NCI-H187 (cell line): ENCODE measurements at places on chromosomes 16 and 17.

DNA sequence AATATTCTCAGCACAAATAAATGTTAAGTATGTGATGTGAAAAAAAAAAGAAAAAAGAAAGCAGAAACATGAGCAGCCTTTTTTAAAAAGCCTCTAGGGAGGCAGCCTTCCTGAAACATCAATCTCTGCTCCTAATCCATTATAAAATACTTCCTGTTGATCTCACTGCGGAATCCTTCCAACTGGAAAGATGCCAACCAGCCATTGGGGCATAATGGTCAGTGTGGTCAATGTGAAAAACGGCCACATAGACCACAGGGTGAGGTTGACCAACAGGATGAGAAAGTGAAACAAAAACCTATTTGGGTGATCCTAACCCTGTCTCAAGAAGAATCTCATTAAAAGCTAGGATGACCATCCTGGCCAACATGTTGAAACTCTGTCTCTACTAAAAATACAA lies 26.1 kb upstream of the ABCA8 start:
- DNase-seq = no peak

GRCh38 chr17:46764709-46765401 lies 53.6 kb downstream of the WNT3 start:
- DNase-seq = no peak

GRCh38 chr17:78211032-78211431 lies 3.0 kb upstream of the BIRC5 start:
- DNase-seq = no peak

GRCh38 chr16:56848029-56848936 lies 16.7 kb upstream of the SLC12A3 start:
- no peak for DNase-seq

GRCh38 chr16:1007284-1007850 lies 25.8 kb downstream of the SOX8 start:
- no peak for DNase-seq

DNA sequence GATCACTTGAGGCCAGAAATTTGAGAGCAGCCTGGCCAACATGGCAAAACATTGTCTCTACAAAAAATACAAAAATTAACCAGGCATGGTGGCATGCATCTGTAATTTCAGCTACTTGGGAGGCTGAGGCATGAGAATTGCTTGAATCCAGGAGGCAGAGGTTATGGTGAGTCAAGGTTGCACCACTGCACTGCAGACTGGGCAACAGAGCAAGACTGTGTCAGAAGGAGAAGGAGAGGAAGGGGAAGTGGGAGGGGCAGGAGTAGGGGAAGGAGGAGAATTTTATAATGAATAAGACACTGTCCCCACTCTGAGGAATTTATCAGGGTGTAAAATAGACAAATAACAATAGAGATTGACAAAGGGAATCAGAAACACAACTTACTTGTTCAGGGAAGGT lies 440.6 kb upstream of the DYNLRB2 start:
- no peak for DNase-seq

GRCh38 chr16:17372386-17372785 lies 98.4 kb downstream of the XYLT1 start:
- no peak for DNase-seq

GRCh38 chr17:75783069-75783783 lies 1.4 kb upstream of the UNK start:
- no peak for DNase-seq

- no peak for DNase-seq
These were observed 11.3 kb downstream of the TIMM22 start for GRCh38 chr17:1008008-1008761.

GRCh38 chr17:82463391-82463790 lies 4.8 kb downstream of the NARF start:
- no peak for DNase-seq

DNA sequence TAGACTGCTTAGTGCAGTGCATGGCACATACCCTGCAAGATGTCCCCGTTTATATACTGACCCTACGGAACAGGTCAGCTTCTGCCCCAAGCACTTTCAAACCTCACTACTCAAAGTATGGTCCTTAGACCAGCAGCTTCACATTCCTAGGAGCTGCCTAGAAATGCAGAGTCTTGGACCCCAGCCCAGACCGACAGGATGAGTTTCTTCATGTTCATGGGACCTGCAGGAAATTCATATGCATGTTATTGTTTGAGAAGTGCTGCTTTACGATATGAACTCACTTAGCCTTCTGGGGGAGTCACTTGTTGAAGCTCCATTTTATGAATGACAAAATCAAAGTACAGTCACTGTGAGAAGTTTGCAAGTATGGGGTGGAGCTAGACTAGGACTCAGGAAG lies 82.6 kb downstream of the DYNLRB2 start:
- DNase-seq = no peak

- no peak for DNase-seq
These were observed 135.8 kb downstream of the FOXL1 start for GRCh38 chr16:86714166-86714565.

DNA sequence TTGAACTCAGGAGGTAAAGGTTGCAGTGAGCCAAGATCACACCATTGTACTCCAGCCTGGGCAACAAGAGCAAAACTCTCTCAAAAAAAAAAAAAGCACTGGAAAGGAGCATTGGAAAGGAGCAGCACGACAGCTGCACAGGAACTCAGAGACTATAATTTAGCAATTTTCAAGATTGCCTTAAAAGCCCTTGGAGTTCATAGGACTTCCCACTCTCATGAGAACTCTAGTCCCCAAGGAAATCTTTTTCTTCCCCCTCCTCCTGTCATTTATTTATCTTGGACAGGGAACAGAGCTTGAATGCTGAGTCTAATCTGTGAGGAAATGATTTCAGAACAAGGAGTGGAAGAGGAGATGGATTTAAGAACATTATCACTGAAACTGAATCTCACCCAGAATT lies 69.0 kb downstream of the PLXDC1 start:
- DNase-seq = no peak

GRCh38 chr16:23320693-23321092 lies 18.6 kb downstream of the SCNN1B start:
- no peak for DNase-seq

GRCh38 chr16:1709356-1709755 lies 3.4 kb downstream of the MAPK8IP3 start:
- no peak for DNase-seq

DNA sequence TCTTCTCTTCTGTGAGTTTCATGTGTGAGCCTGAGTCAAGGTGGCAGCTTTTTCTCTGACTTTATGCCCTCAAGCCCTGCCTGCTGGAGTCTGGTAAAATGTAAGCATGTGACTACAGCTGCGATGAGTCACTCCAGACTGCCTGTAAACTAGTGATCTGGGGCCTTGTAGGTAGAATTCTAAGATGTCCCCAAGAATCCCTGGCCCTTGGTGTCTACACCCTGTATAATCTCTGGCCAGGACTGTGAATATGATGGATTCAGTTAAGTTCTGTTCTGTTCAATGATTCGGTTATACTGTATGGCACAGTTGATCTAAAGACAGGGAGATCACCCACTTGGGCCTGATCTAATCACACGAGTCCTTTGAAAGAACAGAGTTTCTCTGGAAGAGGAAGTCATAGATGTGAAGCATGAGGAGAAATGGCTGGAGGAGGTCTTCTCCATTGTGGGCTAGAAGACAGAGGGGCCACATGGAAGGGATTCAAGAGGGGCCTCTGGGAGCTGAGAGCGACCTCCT lies 29.8 kb downstream of the PRSS54 start:
- no peak for DNase-seq

DNA sequence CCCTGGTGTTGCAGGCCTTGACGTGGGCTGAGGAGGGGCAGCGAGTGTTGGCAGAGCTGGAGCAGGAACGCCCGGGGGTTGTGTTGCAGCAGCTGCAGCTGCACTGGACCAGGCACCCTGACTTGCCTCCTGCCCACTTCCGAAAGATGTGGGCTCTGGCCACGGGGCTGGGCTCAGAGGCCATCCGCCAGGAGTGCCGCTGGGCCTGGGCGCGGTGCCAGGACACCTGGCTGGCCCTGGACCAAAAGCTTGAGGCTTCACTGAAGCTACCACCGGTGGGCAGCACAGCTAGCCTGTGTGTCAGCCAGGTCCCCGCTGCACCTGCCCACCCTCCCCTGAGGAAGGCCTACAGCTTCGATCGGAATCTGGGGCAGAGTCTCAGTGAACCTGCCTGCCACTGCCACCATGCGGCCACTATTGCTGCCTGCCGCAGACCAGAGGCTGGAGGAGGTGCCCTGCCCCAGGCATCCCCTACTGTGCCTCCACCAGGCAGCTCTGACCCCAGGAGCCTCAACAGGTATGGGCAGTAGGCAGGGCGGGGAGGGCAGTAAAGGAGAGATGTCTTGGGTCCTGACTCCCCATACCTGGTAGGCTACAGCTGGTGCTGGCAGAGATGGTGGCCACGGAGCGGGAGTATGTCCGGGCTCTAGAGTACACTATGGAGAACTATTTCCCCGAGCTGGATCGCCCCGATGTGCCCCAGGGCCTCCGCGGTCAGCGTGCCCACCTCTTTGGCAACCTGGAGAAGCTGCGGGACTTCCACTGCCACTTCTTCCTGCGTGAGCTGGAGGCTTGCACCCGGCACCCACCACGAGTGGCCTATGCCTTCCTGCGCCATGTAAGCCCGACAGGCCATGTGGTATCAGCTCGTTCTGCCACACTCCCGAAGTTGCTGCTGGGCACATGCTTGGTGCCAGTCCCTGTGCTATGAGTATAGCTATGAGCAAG lies 5.6 kb downstream of the PLEKHG4 start:
- DNase-seq = no peak

GRCh38 chr17:62703776-62704380 lies 76.4 kb downstream of the MRC2 start:
- DNase-seq = peak; percentile 9

DNA sequence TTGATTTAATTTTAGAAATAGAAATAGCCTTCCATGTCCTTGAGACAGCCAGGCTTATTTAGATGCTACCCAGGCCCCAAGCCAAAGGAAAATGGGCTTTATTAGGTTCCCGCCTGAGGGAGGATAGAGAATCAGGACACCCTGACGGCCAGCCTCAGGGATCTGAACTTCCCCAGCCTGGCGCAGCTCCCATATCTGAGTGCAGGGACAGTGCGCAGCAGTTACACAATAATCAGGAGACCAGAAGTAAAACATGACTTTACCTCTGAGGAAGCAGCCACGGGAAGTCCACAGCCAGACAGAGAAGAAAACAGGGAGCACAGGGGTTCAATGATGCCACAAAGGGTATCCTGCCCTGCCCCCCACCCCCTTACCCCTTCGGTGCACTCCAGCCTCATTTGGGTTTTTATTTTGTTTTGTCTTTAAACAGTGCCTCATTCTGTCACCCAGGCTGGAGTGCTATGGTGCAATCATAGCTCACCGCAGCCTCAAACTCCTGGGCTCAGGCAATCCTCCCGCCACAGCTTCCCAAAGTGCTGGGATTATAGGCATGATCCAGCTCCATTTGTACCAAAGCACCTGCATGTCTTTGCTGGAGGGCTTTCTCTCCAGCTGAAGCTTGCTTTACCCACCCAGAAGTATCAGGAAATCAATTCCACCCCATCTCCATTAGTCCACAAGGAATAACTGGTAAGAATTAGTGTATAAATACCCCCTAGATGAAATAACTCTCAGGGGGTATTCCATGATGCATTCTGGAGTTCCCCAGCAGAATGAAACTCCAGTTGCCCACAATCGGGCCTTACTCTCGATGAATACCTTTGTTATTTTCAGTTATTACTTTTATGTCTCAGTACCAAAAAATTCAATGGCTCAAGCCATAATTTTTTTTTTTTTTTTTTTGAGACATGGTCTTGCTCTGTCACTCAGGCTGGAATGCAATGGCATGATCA lies 21.9 kb downstream of the ORC6 start:
- no peak for DNase-seq

- DNase-seq = no peak
These were observed 25.0 kb upstream of the KCNJ2 start for GRCh38 chr17:70144260-70144846.

GRCh38 chr17:59675231-59675630 lies 32.0 kb downstream of the PTRH2 start:
- no peak for DNase-seq

DNA sequence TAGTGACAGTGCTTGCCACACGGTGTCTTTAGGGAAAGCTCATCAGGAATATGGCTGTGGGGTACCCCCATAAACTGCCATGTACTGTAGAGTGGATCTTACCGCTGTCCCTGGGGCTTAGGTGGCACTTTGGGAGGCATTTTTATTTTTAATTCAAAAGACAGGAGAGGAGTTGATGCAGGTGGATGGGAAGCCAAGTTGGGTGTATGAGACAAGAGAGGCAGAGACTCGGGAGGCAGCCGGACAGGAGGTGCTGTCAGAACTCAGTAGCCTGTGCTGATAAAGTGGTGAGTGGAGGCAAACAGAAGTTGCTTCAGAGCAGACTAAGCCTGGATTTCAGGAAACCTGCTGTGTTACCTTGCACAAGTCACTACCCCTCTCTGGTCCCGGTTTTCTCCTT lies 185.9 kb downstream of the TMEM132E start:
- no peak for DNase-seq

- no peak for DNase-seq
These were observed 112.8 kb downstream of the IRX5 start for GRCh38 chr16:55043499-55043898.

- no peak for DNase-seq
These were observed 232.3 kb downstream of the WWOX start for GRCh38 chr16:78331731-78332130.

DNA sequence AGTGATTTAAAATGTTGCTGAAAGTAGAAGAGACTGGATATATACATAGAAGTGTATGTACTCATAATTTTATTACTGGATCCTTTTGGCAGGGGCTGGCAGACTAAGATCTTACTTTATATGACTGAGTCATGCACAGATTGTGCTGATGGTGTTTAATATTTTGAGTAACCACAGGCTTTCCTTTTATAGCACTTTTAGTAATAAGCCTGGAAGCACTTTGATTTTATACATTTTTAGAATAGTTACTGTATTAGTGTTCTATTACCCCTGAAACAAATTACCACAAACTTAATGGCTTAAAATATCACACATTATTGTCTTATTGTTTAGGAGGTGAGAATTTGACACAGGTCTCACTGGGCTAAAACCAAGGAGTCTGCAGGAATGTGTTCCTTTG lies 113.4 kb upstream of the CDH8 start:
- no peak for DNase-seq

DNA sequence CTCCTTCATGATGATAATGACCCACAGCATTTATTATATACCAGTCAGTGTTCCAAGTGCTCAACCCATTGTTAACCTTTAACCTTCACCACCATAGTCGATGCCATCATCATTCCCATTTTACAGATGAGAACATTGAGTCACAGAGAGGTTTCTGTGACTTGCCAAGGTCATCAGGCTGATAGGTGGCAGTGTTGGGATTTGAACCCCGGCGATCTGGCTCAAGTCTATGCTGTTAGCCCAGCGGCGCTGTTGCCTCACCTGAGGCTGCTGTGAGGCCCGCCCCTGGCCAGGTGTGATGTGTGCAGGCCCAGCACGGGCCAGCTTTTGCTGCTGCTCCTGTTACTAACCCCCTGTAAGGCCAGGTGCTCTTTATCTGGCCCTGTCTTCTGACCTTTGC lies 101.2 kb downstream of the OR1D5 start:
- no peak for DNase-seq

GRCh38 chr16:55324285-55325079 lies 479 bp downstream of the IRX6 start:
- DNase-seq = no peak

- DNase-seq = no peak
These were observed 76.0 kb downstream of the CMIP start for GRCh38 chr16:81520560-81521135.

- DNase-seq = no peak
These were observed 50.0 kb downstream of the VMP1 start for GRCh38 chr17:59757470-59757869.
